ENCODE measurements at places on chromosomes 1 and 21.
A peak's percentile ranks its signal among the peaks of the same experiment; 100 is the strongest.

DNA sequence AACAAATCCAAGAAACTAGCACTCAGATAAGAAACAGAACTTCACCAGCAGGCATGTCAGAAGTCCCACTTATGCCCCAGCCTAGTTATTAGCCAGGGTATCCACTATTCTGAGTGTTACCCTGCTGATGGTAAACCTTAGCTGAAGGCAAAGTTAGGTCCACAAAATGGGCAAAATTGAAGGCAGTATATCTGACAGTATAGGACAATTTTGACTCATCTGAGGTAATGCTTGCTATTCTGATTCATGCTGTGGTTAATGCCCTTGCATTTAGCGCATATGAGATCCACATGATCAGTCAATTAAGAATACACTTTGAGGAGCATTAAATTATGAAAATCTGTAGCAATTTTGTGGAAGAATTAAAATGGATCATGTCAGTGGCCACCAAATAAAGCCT, 15.1 kb downstream of the IFI44 start:
- H3K27me3 ChIP-seq: no peaks in the 10 kb centered on the region
- H3K36me3 ChIP-seq: no peaks in the 10 kb centered on the region
- no peak overlapping the region for H3K4me3 ChIP-seq
- no peak for DNase-seq
- no peak overlapping the region for H3K27ac ChIP-seq

GRCh38 chr1:151347523-151348246, 633 bp upstream of the RFX5 start:
- peak overlapping the region; percentile 41 for H3K4me3 ChIP-seq
- H3K27ac ChIP-seq: peak overlapping the region; percentile 74
- DNase-seq: no peak
- peaks cover 17% of the 10 kb centered on the region for H3K36me3 ChIP-seq
- peaks cover 4% of the 10 kb centered on the region for H3K4me1 ChIP-seq

DNA sequence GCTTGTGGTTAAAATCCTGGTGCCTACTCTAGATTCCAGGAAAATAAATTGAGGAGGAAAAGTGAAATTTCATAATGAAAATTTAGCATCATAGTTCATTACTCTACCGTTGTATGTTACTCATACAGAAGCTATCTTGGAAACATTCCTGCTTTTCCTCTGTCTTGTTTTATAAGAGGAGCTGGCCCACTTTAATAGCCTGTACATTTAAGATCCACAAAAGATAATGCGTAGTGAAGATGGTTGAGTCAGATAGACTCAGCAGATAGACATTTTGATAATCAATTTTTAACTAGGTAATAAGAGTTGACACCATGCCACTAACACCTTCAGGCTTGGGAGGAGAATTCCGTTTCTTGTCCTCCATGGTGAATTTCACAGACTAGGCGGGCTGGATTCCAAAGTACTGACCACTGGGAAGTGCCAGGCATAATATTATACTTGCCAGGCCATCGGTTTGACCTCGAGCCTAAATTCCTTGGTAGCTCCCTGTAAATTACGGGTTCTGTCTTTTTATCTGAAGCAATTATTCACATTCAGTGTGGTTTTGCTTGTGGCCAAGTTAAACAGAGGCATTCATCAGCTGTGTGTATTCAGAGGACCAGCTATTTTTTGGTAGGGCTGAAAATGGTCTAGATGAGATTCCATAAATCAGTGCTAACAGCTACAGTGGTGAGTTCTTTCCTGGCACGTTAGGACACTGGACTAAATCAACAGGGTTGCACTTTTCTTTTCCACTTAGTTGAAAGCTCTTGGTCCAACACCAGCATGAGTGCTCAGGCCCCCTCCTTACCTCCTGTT, 111.9 kb upstream of the KAZN start:
- H3K36me3 ChIP-seq: no peaks in the 10 kb centered on the region
- H3K4me3 ChIP-seq: no peak overlapping the region
- H3K4me1 ChIP-seq: no peaks in the 10 kb centered on the region
- no peak for DNase-seq
- H3K27me3 ChIP-seq: no peaks in the 10 kb centered on the region
- H3K27ac ChIP-seq: no peak overlapping the region

DNA sequence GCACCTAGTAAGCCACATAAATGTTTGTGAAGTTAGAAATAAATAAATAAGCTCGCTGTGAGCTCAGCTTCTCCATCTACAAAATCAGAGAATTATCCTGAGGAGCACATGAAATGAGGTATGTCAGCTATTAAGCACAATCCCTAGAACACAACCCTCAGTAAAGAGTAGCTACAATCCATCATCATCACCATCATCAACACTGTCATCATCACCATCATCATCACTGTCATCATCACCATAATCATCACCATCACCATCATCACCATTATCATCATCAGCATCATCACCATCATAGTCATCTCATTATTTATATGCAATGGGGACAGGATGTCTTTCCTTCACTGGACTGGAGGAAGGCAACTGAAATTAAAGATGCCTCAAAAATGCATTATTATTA, 189.6 kb downstream of the NPHP4 start:
- no peak overlapping the region for H3K27ac ChIP-seq
- no peak for DNase-seq
- no peak overlapping the region for H3K4me3 ChIP-seq

GRCh38 chr1:246128494-246129069, 378.5 kb downstream of the SMYD3 start:
- H3K36me3 ChIP-seq: no peaks in the 10 kb centered on the region
- DNase-seq: no peak
- no peak overlapping the region for H3K4me3 ChIP-seq
- H3K4me1 ChIP-seq: no peaks in the 10 kb centered on the region
- H3K27ac ChIP-seq: no peak overlapping the region

DNA sequence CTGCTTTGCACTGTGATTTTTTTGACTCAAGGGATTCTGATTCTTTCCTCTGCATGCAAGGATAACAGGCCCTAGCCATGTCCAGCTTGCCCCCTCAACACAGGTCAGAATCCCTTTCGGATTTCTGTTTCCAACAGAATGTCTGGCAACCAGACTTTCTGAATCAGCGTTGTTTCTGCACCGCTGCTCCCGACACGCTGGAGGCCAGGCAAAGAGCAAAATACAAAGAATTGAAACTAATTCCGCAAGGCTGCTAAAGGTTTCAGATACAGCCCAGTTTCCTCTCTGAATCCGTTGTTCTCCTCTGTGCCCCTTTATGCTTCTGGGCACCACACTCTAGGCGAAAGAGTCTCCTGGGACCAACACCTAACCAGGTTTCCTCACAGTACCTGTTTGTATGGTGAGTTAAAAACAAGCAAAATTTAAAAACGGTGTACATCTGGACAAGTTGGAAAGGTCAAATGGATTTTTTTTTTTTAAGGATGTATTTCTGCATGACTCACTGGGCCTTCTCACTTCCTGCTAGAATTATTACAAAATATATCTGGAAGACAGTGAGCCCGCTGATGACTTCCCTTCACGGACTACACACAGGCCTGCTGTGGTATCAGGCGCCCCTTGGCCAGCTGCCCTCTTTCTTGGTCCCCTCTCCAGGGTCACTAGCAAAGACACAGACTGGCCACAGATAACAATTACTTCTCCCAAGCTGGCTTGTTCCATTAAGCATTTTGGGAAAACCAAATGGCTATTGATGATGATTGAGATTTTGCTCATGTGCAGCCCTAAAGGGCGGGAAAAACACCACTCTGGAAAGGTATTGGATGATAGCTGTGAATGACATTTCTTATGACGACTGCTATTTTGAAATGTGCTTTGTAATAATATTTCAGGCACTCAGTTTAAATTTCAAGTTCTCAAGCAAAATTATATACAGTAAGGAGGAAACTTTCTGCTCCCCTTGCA, 118.3 kb downstream of the TGFB2 start:
- H3K27me3 ChIP-seq: no peaks in the 10 kb centered on the region
- H3K4me1 ChIP-seq: peaks cover 11% of the 10 kb centered on the region
- no peak overlapping the region for H3K4me3 ChIP-seq
- no peaks in the 10 kb centered on the region for H3K36me3 ChIP-seq
- DNase-seq: no peak
- H3K27ac ChIP-seq: no peak overlapping the region

DNA sequence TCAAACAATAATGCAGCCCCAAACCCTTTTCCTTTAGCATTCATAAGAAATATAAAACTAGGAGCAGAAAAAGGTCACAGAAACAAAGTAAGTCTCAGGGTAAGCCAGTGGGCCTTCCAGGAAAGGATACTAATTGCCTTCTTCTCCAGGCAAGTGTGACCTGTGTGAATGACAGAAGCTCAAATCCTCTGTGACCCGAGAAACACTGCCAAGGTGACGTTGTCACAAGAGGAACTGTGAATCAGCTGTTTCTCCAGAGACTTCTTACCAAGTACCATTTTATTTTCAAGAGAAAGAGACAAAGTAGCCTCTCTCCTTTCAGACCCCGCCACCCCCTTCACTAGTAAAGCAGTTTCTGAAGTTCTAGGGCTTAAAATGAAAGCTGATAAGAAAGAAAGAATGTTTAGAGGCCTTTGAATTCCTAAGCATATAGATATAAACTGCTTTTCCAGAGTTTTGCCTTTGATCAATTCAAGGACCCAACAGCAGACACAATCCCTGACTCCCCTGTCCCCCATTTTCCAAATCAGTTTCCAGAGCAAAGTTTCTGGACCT, 155.6 kb downstream of the NUF2 start:
- no peaks in the 10 kb centered on the region for H3K4me1 ChIP-seq
- H3K27ac ChIP-seq: no peak overlapping the region
- no peaks in the 10 kb centered on the region for H3K36me3 ChIP-seq
- no peak for DNase-seq

GRCh38 chr21:35206141-35207125, 157.3 kb upstream of the RUNX1 start:
- H3K27ac ChIP-seq: no peak overlapping the region
- no peak for DNase-seq
- no peaks in the 10 kb centered on the region for H3K4me1 ChIP-seq
- H3K36me3 ChIP-seq: no peaks in the 10 kb centered on the region
- no peaks in the 10 kb centered on the region for H3K27me3 ChIP-seq

DNA sequence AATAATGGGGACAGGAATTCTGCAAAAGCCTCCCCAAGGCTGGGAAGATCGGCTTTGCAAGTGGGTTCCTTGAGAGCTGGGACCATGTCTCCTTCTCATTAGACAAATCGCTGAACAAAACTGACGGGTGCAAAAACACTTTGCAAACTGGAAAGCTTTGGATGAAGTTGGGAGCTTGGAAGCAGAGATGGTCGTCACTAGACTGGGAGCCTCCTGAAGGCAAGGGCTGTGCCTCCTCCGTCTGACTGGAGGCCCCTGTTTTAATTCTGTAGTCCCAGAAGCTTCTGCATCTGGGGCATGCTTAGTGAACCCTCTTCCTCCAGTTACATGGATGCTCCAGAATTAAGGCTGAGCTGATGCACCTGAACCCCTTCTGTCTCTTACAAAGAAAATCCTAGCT, 82.3 kb upstream of the IFFO2 start:
- no peak overlapping the region for H3K4me3 ChIP-seq
- no peak overlapping the region for H3K27ac ChIP-seq
- no peak for DNase-seq
- H3K27me3 ChIP-seq: no peaks in the 10 kb centered on the region
- H3K4me1 ChIP-seq: no peaks in the 10 kb centered on the region

GRCh38 chr1:222600281-222600680, 10.5 kb upstream of the TAF1A start:
- no peaks in the 10 kb centered on the region for H3K27me3 ChIP-seq
- no peak overlapping the region for H3K4me3 ChIP-seq
- no peaks in the 10 kb centered on the region for H3K36me3 ChIP-seq
- no peak overlapping the region for H3K27ac ChIP-seq

DNA sequence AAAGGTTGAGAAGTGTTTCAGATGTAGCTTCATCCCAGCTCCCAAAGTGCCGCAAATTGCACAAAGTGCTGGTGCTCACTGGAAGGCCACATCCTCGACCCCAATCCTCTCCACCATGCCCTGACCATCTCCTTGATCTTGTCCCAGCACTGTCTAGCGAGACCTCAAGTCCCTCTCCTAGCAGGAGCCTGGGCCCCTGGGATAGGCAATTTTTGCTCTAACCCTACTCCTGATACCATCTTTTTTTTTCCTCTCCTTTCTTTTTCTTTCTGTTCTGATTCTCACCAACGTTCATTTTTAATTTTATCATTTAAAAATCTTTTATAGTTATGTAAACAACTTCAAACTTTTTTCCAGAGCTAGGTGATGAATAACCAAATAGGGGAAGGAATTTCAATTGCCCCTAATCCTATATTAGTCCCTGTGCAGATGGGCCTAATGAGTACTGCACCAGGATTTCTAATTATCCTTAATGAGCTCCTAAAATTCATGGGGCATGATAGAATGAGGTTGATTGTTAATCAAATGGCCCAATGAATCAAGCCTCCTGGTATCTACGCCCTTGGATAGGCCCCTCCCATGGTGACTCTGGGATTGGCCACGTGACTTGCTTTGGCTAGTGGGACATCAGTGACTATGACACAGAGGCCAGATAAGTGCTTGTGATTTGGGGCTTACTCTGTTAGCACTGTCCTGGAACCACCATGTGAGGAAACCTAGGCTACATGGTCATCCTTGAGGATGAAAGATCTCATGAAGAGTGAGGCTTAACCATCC, 41.5 kb upstream of the TENT5B start:
- no peak for DNase-seq
- no peak overlapping the region for H3K4me3 ChIP-seq
- H3K36me3 ChIP-seq: no peaks in the 10 kb centered on the region

GRCh38 chr1:167713330-167714081, 8.3 kb upstream of the MPZL1 start:
- H3K4me3 ChIP-seq: peak overlapping the region; percentile 97
- H3K4me1 ChIP-seq: no peaks in the 10 kb centered on the region
